ENCODE measurements at places on chromosomes 6 and 20.

DNA sequence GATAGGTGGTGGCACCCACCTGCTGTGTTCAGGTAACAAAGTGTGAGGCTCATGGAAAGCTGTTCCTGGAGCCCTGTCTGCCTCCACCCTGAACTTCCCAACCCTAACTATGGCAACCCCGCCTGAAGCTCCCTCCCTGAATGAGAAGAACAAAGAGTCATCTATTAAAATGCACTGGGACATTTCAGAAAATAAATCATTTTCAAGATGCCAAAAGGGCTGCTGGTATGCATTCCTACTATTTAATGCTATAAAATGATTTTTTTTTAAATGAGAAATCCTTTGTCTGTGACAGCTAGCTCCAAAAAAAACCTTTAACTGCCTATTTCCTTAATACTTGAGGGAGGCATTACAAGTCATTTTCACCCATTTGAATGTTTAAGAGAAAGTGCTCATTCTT lies 84.3 kb upstream of the MRPS10 start:
- no peak for DNase-seq

DNA sequence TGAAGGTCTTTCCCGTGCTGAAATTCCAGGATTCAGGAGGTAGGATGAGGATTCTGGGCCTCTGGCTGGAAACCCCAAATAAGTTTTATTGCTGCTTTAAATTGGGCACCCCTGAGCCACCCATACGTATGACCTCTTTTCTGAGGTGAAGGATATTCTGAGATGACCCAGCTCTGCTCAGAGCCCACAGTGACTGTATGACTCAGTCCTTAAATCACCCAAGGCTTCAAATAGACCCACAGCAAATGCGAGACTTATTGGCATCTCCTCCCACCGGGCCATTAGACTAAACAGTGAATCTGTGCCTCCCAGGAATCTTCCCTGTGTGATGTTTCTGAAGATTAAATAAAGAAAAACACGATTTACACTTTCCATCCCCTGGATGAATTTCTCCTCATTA lies 9.5 kb downstream of the SIRPG start:
- no peak for DNase-seq

DNA sequence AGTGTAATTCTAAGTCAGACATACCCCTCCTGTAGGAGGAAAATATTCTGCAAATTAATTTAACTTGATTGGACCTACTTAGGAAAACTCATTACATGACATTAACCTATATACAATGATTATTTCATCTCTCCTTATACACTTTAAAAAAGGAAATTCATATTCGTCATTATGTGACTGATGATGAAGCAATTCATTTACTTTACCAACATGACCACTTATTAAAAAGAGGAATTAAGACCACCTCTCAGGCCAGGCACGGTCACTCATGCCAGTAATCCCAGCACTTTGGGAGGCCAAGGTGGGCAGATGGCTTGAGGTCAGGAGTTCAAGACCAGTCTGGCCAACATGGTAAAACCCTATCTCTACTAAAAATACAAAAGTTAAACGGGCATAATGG lies 11.6 kb downstream of the AKIRIN2 start:
- no peak for DNase-seq

DNA sequence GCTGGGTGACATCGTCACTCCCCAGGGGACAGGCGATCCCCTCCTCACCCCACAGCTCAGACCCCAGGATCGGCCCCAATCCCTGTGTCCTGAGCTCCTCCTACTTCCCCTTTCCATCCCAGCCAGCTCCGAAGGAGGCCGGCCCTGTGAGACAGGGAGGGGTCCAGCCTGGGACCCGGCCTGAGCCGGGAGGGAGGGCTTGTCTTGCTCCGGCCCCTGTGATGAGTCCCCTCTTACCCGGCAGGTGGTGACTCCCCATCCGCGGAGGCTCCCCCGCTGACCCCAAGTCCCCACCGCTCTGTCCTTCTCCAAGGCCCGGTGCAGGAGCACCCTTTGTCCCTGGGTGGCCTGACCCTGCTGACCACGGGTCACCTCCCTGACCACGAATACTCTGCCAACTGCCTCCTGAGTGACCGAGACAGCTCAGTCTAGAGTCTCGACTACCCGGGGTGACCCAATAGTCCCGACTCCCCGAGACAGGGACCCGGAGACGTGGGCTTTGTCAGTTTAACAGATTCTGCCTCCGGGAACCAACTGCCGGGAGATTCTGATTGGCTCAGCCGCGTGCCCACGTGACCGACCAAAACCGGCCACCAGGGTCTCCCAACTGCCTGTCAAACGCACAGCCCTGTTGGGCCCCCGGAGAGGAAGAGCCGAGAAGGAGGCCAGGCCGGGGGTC lies 187.4 kb upstream of the PROKR2 start:
- DNase-seq, result no peak

GRCh38 chr20:33239979-33240736 lies 4.4 kb downstream of the BPIFA1 start:
- DNase-seq, result no peak

- DNase-seq, result no peak
Observed at GRCh38 chr20:44731657-44732056, 14.0 kb upstream of the KCNK15 start.

DNA sequence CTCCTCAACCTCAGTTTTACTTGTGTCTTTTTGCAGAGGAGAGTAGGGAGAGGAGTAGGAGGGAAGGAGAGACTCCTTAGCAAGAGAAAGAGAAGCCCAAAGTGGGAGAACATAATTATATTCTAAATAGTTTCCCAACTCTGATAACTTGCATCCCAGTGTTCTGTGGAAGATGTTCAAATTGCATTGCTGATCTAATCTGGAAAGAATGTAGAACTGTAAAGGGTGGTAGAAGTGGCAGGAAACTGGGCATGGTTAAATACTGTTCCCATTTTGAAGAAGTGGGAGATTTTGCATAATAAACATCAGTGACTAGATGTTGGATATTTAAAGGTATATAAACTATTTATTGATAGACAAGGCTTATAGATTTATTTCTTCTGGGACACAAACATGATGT lies 42.6 kb upstream of the HMGN3 start:
- no peak for DNase-seq

GRCh38 chr20:16711661-16712258 lies 18.1 kb upstream of the SNRPB2 start:
- no peak for DNase-seq

GRCh38 chr6:43491750-43492661 lies 14.6 kb downstream of the TJAP1 start:
- DNase-seq, result no peak

GRCh38 chr6:46029602-46030001 lies 13.9 kb upstream of the CLIC5 start:
- DNase-seq, result no peak

- DNase-seq, result no peak
Observed at GRCh38 chr6:17866876-17867444, 120.5 kb downstream of the KIF13A start.

DNA sequence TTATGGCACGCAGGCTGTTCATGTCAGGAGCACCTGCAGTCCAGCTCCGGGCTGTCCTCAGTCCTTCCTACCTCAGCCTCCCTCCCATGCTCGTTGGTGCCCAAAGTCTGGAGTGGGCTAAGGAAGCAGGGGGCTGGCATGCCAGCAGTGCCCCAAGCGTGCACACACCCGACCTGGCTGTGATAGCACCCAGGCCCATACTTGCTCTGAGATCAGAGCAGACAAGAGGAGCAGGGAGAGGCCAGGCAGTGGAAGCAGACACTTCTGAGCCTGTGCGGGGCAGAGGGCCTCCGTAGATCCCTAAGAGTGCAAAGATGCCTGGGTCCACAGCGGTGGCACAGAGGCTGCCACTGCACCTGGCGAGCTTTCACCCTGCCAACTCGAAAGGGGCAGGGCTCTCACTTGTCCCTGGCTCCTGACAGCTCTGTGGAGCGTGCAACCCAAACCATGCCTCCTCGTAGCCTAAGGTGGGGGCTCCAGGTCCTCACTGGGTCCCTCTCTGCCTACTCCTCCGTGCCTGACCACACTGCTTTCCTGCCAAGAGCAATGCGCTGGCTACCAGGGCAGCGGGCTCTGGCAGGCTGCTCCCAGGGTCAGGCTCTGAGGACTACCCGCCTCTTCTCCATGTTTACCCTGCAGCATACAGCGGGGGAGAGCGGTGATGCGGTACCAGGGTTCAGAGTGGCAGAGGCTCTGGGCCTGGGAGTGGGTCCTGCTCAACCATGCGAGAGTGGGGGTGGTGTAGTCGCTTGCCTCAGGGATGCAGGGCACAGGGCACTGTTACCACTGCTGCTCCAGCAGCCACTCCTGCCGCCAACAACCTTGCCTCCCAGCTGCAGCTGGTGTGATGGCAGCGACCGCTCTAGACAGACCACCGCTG lies 59.5 kb downstream of the MANEA start:
- DNase-seq, result no peak

DNA sequence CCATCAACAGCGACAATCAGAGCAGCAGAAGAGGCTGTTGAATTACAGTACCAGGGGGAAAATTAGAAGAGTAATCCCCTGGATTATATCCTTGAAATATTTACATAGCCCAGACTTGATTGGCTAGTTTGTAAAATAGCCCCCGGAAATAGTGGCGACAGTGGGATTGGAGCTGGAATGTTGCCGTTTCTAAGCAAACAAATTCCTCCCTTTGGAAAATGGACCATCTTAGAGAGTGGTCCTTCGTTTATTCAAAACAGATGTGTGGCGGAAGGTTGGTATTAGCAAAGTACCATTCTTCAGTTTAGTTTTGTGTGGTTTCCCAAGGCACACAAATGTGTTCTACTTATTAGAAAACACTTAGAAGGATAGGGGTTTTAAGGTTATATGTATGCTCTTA lies 4.5 kb upstream of the EPB41L2 start:
- no peak for DNase-seq

DNA sequence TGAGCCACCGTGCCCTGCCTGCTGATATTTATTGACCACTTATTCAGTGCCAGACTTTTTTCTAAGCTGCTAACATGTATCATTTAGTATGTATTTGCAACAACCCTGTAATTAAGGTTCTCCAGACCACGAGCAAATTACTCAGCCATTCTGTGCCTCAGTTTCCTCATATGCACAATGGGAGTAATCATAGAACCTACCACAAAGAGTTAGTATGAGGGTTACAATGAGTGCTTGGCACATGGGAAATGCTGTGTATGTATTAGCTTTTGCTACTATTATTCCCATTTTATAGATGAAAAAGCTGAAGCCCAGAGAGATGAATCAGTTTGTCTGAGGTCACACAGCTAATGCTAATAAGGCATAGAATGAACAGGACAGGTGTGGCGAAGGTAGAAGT lies 20.0 kb upstream of the SLC9A8 start:
- no peak for DNase-seq

GRCh38 chr6:89944826-89945407 lies 50.6 kb downstream of the GJA10 start:
- no peak for DNase-seq

GRCh38 chr6:37491171-37491829 lies 8.4 kb downstream of the CCDC167 start:
- no peak for DNase-seq

DNA sequence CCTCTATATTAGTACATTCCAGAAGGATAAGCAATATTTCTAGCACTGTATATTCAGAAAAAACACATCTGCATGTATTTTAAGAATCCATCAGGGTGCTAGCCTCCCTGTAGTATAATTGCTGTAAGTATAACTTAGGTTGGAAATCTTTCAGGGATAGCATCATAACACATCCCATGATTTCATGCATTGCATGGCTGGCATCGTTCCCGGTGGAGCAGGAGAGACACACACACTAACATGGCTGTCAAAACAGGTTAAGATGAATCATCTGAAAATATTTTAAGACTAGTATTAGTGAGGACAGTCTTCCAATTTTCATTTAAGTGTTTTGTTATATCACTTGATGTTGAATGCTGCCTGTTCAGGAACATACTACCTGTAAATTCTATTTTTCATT lies 32.1 kb upstream of the CENPW start:
- DNase-seq, result no peak

- DNase-seq, result no peak
Observed at GRCh38 chr6:40805336-40805735, 218.2 kb upstream of the LRFN2 start.

- DNase-seq, result no peak
Observed at GRCh38 chr6:4291453-4292403, 156.4 kb upstream of the ECI2 start.

DNA sequence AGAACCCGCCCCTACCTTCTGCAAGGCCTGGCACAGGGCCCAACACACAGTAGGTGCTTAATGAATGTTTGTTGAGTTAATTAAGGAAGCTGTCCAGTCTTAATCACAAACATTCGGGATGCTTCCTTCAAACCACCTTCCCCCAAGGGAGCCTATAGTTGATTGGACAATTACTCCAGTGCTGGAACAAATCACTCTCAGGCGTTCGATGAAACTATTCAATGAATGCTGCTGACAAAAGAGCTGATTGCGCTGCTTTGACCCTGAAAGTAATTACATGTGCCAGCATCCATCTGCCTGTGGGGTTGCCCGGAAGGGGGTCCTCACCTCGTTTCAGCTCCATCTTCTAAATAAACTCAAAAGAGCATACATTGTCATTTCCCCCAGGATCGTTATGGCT lies 112.0 kb upstream of the SRSF6 start:
- DNase-seq, result no peak

- DNase-seq, result no peak
Observed at GRCh38 chr6:121437851-121438651, 2.6 kb downstream of the GJA1 start.

GRCh38 chr20:63442100-63442493 lies 30.4 kb downstream of the KCNQ2 start:
- DNase-seq, result peak; percentile 59

- no peak for DNase-seq
Observed at GRCh38 chr20:62765432-62766070, 30.7 kb upstream of the MRGBP start.

DNA sequence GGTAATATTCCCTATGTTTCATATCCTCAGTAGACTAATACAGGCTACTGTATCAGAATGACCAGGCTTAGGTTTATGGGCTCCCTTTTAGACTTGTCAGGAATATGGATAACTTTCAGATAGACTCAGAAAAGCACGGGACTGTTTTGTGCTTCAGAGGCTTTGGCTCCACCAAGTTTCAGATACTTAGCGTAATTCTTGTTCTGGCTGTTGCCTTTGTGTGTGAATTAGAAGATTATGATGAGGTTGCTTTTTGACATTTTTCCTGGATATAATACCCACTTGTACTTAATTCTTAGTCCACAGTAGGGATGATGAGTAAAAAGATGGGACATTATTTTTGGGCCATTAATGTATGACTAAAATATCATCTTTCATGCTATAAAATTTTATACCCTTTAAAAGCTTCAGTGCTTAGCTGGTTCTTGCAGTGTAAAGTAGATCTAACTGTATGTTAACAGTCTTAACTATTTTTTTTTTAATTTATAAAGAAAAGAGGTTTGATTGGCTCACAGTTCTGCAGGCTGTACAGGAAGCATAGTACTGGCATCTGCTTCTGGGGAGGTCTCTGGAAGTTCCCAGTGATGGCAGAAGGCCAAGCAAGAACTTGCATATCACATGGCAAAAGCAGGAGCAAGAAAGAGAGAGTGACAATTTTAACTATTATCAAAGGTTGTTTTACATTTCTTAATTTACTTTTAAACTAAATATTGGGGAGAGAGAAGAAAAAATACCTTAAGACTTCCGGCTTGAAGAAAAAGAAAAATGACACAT lies 120.7 kb downstream of the ZFAND3 start:
- DNase-seq, result no peak

GRCh38 chr20:35508493-35509218 lies 20.8 kb downstream of the C20orf173 start:
- no peak for DNase-seq

- no peak for DNase-seq
Observed at GRCh38 chr20:57223648-57224489, 42.6 kb downstream of the BMP7 start.
